Stimulated activated CD8-positive, alpha-beta memory T cell treated with anti-CD3 and anti-CD28 coated beads, Interleukin-2, amount 100 ng/mL, for 48 hours (primary cell): ENCODE measurements at places on chromosomes 4 and X.

GRCh38 chr4:159430896-159431295 is 328.0 kb downstream of the RAPGEF2 start:
- no peak for DNase-seq

DNA sequence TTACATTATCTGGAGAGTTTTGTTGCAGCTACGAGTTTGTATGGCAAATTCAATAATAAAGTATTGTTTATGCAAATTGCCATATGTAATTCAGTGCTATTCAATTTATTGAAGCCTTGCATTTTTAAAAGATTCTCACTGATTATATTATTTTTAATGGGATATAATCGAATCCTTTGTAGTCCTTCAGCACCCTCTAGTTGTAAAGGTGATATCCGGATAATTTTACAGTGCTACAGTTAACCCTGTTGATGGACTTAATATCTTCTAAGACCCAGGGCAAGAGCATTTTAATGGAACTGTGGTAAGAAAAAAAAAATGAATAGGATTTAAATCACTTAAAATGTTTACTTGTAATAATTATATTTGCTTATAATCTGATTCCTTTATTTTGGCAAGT is 48.5 kb upstream of the GRIA2 start:
- DNase-seq: no peak

DNA sequence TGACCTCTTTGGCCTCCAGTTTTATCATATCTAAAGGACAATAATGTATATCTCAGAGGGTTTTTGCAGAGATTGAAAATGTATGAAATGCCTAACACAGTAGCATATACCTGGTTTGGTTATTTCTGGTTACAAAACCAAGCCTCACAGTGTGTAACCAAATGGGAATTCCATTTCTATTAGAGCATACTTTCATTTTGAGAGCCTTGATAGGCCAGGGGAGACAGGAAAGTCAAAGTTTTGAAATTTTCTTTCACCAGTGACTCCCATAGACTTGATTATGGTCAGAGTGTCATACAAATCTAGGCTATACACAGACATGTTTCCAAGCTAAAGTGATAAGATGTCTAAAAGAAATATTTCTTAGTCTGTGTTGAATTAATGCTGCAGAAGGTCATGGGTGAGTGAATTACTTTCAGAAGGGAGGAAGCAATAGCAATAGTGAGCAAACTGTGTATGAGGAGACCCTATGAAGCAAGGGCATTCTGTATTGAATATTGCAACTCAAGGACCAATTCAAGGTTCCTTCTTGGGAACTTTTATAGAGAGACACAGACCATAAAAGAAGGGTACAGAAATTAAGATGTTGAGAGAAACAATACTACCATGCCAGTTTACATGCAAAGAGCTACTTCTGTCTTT is 151.1 kb downstream of the PDE5A start:
- DNase-seq: no peak

- DNase-seq: no peak
Measured at GRCh38 chrX:102979536-102979935, 42.5 kb downstream of the RAB40AL start.

- DNase-seq: no peak
Measured at GRCh38 chrX:56366901-56367300, 134.7 kb downstream of the KLF8 start.

- no peak for DNase-seq
Measured at GRCh38 chr4:89521826-89522225, 214.2 kb upstream of the GPRIN3 start.

DNA sequence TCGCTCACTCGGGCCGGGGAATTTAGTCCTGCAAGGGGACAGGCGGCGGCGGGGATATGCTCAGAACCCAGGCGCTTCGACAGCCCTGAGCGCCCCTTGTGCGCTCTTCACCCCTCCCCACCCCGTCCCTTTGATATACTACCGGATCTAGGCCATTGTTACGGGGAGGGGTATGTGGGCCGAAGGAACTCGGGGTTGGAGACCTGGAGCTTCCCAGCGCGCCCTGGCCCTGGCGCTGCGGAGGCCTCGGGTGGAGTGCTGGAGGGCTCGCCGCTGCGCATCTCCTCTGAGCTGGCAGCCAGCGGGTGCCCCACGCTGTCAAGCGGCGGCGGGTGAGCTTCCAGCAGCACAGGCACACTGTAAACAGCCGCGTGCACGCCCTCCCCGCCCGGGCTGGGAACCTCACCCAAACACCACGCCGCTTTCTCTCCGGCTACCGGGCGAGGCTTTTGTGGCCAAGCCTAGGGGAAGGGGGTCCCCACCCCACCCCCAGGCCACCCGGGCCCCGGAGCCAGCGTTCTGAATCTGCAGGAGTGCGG is 54.5 kb upstream of the BCOR start:
- no peak for DNase-seq

- no peak for DNase-seq
Measured at GRCh38 chr4:113564493-113564892, 197.0 kb downstream of the CAMK2D start.

DNA sequence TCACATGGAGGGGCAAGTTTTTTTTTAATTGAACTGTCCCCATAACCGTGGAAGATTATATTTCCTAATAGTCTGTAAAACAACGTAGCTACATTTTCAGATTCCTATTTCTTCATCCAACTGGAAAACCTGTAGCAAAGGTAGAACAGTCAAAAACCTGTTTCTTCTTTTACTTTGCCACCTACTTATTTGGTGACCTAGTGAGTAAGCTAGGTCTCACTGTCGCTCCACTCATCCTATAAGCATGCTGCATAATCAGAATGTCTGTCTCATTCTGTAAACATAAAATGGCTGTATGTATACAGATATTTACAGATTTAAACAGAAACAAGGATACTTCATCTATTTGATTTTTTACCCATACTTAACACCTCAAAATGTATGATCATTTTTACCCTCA is 20.4 kb downstream of the MAML3 start:
- DNase-seq: no peak

DNA sequence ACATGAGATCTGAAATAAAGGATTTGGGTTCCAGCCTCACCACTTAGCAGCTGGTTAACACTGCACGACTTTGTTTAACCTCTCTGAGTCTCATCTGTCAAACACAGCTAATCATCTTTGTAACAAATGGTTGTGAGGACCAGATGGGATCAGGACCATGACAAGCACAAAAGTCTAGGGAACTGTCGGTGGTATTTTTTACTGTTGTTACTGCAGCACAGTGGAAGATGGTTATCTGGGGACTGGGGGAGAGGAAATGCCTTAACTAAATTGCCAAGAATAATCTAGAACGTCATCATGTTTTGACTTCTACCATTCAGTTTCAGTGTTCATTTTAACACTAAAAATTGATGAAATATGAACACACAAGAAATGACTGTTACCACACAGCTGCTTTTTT is 99.5 kb downstream of the ADGRA3 start:
- no peak for DNase-seq

DNA sequence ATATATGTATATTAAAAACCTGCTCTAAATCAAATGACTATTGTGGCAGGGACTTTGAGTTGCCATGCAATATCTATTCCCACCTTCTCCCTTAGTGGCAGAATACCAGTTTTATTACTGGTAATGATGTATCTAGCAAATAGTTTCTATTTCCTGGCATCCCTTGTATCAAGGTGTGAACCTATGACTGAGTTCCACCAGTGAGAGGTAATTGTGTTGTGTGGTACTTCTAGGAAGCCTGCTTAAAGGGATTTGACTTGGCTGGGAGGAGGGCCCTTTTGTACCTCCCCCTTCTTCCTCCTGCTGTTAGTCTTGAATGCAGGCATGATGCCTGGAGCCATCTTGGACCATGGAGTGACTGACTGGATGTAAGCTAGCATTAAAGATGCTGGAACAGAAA is 65.4 kb upstream of the DYNLT3 start:
- no peak for DNase-seq

DNA sequence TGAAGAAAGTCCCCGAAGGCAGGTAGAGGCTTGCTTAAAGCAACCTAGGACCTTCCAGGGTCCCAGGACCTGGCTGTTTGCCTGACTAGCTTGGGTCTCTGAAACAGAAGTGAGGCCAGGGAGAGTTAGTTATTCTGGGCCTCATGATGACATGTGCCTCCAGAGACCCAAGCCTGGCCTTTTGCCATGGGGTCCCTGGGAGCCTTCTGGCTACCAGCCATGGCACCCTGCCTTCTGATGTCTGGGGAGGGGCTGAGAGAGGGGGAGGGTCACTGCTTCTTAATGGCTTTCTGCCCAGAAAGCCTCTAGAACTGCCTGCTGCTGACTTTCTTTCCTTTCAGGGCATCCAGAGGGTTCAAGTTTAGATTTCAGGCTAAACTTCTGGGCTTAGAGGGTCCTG is 1.0 kb upstream of the STARD8 start:
- no peak for DNase-seq

GRCh38 chr4:29722253-29722652 is 997.9 kb upstream of the PCDH7 start:
- no peak for DNase-seq

DNA sequence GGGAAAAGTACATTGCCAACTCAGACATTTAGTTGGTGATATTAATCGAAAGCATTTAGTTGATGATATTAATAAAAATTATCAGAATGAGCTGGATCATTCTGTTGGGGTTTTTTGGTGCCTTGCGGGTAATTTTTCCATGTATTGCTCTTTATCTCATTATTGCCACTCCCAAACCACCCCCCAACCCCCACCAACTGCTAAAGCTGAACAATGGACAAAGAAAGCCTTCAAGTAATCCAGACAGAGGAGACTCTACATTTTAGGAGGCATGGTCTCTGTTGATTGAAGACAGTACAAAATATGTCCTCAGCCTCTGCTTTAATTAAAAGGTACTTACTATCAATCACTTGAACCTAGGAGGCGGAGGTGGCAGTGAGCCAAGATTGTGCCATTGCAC is 22.5 kb downstream of the PDK3 start:
- no peak for DNase-seq

DNA sequence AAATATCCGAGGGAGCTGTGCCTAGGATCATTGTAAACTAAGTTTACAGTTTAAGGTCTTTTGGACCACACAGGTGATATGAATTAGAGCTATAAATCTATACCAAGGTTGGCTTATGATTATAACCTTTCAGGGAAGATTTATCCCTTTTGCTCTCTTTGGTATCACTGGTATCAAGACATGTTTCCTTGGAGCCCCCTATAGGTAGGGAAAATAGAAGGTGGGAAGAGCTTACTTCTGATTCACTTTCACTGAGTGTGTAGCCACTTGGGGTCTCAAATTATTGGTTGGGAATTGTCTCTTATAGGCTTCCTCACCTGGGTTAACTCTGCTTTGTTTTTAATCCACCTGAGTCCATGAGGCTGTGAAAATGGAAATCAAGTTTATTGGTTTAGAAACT is 262.1 kb upstream of the NR3C2 start:
- no peak for DNase-seq

GRCh38 chr4:170278460-170278859 is 188.7 kb upstream of the AADAT start:
- no peak for DNase-seq

DNA sequence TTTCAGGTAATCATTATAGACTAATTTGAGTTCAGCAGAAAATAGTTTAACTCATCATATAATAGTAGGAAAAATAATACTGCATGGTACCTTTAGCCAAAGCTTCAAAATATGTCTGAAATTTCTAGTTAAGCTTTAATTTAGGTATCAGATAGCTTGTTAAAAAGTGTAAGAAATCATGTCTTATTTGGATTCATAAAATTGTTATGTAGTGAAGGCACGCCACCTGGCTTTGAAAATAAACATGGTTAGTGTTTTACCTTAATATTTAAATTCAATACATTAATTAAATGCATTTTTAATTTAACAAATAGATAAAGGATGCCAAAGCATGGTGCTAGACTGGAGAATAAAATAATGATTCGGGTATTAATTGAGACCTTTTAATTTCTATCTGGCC is 211.4 kb downstream of the FSTL5 start:
- DNase-seq: no peak

GRCh38 chr4:5711479-5712184 is 631 bp downstream of the EVC start:
- no peak for DNase-seq

DNA sequence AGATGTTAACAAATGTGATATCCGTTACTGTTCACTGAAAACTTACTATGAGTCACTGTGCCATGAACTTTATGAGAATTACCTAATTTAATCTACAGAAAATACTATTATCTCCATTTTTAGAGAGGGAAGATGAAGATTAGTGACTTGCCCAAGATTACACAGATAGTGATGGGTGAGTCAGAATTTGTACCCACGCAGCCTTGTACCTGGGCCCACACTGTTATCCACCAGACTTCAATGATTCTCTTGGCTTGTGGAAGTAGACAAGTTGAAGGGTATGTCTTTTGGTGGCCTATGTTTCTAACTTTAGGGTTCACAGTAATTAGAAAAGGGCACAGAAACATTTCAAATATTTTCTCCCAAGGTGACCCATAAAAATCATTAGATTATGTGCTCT is 472.5 kb upstream of the NR3C2 start:
- DNase-seq: no peak

- DNase-seq: no peak
Measured at GRCh38 chr4:163776957-163777356, 282.5 kb downstream of the TMA16 start.

DNA sequence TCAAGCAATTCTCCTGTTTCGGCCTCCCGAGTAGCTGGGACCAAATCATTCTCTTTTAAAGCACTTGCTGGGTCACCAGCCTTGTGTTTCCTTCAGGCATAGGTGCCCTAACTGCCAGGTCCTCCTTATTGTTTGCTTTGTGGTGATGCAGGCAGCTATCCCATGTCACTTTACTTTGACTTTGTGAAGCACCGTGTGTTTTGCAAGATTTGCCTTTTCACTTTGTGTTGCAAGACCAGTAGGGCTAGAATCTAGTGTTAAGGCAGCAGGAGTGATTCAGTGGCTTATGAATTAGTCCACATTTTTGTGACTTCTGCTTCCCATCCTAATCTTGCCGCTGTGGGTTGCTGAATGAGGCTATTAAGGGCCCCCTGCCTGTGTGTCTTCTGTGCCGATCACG is 20.2 kb downstream of the SYAP1 start:
- DNase-seq: no peak

DNA sequence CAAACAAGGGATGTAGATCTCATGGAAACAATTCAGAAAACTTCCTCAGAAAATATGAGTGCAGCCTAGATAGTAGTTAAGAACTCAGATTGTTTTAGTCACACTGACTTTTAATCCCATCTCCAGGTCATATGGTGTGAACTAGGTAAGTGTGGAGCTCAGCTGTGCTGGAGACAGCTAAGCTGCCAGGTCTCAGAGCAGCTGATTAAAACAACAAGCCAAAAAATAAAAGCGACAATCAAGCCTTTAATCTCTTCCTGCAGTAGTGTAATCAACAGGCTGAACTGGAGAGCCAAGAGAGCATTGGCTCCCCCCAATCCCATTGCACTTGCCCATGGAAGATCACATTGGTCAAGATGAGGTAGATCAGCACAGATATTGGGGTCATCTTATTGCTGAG is 98.3 kb upstream of the ATOH1 start:
- DNase-seq: no peak

- DNase-seq: no peak
Measured at GRCh38 chr4:164221631-164222030, 532.3 kb upstream of the SMIM31 start.

DNA sequence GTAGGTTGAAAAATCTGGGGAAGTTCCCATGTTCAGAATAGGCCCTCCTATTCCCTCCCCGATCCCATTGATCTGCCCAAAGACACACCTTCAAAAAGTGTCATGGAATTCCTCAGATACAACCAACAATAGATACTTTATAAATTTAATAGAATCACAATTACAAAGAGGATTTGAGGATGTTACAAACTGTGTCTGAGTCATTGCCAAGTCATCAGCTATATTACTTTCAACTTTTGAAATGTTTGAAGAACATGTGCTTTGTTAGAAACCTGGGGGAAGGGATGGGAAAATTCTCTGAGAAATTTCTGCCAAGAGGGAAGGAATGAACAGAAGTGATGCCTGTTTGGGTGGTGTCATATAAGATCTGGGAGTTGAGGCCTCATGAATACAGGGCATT is 46.7 kb downstream of the KCNIP4 start:
- DNase-seq: no peak
